ENCODE measurements at places on chromosomes 6 and 20.

GRCh38 chr6:139600919-139601475 is 226.5 kb upstream of the CITED2 start:
- peak; percentile 2 for DNase-seq

- DNase-seq = no peak
Measured at GRCh38 chr6:95352064-95352795, 225.1 kb upstream of the MANEA start.

GRCh38 chr6:17200395-17200794 is 80.8 kb upstream of the RBM24 start:
- no peak for DNase-seq

GRCh38 chr6:128757961-128758360 is 125.0 kb upstream of the LAMA2 start:
- no peak for DNase-seq

GRCh38 chr6:31736021-31736767 is at the start of gene CLIC1:
TSS of gene CLIC1 (minus strand) at chr6:31736530. CDS start at chr6:31736300, 230 bp downstream.
- peak; percentile 78 for DNase-seq

DNA sequence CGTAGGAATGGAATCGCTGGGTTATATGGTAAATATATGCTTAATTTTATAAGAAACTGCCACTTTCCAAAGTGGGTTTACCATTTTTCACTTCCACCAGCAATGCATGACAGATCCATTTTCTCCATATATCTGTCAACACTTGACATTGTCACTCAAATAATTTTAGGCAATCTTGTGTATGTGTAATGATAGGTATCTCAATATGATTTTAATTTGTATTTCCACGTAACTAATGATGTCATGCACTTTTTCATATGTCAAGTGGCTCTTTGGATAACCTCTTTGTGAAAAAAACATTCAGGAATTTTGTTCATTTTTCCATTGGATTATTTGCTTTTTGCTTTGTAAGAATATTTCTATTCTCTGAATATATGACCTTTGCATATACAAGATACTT is 419.9 kb downstream of the BTBD3 start:
- no peak for DNase-seq

- DNase-seq = no peak
Measured at GRCh38 chr20:56582542-56582941, 46.6 kb upstream of the TFAP2C start.

GRCh38 chr20:61620174-61620573 is 368.1 kb downstream of the CDH4 start:
- no peak for DNase-seq

GRCh38 chr6:49855221-49855620 is 11.1 kb downstream of the CRISP1 start:
- no peak for DNase-seq

- no peak for DNase-seq
Measured at GRCh38 chr6:73624896-73625295, 28.9 kb downstream of the SLC17A5 start.

DNA sequence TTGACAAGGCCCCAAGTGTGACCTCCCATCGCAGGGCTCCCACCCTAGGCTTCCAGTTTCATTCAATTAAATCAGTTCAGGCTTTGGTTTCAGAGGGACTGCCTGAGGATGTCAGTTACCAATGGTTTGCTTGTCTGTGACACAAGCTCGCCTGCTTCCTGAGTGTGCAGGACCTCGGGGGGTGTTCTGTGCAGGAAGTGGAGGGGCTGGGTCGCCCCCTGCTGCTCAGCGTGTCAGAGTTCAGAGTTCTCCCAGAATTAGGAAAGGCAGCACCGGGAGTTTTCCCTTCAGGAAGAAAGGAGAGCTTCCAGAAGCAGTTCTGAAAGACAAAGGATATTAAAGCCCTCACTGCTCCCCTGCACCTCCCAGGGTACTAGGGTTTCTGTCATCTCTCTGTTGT is 50.8 kb upstream of the TGM3 start:
- DNase-seq = no peak

DNA sequence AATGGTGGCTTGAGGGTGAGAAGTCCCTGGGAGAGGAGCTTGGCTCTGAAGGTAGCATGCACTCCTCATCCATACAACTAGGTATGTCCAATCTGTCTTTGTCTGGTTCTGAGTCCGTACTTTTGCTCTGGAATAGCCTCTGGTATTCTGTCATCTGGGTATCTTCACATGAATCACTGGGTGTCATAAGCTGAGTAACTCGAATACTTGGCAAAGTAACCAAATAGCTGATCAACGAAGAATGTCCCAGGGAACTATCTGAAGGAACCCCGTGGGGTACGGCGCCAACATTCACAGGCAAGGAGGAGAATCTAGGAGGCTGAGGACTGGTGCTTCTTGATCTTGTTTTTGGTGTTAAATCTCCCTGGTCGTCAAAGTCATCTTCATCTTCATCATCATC is 184.8 kb downstream of the HIVEP2 start:
- no peak for DNase-seq

DNA sequence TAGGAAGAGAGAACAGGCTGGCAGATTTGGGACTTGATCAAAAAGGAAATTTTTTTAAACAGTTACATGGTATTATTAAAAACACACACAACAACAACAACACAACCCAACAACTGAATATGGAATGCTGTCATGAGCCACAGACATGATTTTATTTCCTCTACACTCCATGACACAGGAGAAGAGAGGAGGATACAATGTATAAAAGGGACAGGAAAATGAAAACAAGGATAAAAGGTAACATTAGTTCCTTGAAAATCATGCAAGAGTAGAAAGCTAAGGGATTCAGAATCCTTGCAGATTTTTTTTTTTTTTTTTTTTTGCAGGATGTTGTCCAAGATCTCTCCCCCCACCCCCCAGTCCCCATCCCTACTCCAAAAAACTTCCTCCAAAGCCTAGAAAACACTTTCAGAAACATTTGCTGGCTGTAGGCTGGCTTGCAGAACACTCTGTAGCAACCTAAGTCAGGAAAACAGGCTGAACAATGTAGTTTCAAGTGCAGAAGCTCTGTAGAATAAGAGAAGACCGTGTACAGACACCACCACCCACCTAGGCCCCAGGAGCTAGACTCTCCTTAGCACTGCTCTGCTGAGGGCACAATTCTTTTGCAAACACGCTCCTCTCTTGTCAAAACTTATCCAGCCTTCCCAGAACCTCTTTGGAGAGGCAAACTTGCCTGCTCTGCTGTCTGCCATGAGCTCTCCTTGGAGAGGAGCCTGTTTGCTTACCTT is 845 bp downstream of the ZMYND8 start:
- no peak for DNase-seq

- no peak for DNase-seq
Measured at GRCh38 chr20:41001497-41001896, 27.1 kb upstream of the TOP1 start.

GRCh38 chr6:20463396-20463795 is 61.7 kb downstream of the E2F3 start:
- no peak for DNase-seq

GRCh38 chr6:137740091-137740755 is 126.8 kb upstream of the TNFAIP3 start:
- DNase-seq = no peak

DNA sequence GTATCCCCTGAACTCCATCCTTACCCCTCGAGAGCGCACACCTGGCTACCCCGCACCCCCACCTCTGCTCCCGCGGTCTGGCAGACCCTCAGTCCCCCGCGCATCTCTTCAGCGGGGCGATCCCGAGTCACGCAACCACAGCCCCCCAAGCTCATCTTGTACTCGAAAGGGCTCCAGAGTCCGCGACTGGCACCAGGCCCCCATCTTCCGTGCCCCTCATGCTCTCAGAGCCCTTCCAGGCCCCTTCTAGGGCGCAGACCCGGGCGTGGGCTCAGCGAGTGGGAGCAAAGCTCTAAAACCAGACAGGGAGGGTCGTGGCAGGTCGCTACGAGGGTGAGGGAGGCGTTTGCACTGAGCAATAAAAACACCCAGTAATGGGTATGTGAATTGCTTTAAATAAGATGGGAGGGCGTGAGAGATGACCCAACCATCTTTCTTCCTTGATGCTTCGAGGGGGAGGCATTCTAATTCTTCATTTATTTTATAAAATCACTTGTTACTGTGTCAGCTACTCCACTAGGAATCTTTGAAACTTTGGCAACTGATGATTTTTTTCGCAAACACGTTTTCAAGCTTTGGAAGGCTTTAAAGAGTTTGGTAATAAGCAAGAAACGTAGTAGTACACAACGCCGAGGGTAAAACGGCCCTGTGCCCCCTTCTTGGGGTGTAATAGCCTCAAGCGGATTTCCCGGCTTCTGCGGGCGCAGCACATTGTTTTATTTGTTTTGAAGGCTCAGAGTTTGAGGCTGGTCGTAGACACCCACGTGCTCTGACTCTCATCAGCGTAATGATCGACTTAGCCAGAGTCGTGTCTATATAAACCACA is 42.6 kb upstream of the SUPT3H start:
- DNase-seq = peak; percentile 47

GRCh38 chr6:124882579-124883393 is 79.5 kb upstream of the RNF217 start:
- DNase-seq = no peak

DNA sequence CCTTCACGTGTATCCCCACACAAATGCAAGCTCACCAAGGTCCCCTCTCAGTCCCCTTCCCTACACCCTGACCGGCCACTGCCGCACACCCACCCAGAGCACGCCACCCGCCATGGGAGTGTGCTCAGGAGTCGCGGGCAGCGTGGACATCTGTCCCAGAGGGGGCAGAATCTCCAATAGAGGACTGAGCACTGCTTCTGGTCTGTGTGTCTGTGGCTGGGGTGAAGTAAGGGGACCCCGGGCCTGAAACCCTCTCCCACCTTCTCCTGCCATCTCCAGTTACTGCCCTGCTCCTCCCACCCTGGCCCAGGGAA is 8.3 kb downstream of the MYL9 start:
- no peak for DNase-seq

DNA sequence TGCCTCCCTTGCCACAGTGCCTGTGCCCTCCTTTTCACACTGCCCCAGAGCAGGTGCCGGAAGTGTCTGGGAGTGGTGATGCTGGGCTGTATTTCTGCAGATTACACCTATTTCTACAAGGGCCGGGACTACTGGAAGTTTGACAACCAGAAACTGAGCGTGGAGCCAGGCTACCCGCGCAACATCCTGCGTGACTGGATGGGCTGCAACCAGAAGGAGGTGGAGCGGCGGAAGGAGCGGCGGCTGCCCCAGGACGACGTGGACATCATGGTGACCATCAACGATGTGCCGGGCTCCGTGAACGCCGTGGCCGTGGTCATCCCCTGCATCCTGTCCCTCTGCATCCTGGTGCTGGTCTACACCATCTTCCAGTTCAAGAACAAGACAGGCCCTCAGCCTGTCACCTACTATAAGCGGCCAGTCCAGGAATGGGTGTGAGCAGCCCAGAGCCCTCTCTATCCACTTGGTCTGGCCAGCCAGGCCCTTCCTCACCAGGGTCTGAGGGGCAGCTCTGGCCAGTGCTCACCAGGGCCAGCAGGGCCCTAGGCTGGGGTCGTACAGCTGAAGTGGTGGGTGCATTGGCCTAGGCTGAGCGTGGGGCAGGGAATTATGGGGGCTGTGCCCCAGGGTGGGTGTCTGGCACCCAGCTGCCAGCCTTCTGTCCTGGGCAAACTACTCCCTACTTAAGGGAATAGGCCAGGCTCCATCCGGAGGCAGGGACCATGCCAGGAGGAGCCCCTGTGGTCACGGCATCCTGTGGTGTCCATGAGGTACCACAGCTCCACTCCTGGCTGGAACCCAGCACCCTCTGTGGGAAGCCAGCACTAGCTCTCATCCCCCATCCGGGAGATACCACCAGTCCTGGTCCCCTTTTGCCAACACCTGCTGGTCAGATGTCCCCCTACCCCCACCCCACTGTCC is 3.5 kb downstream of the MMP24OS start:
- no peak for DNase-seq

GRCh38 chr6:3422435-3423070 is 34.3 kb downstream of the SLC22A23 start:
- no peak for DNase-seq

GRCh38 chr6:154356113-154356512 is 490 bp downstream of the IPCEF1 start:
- no peak for DNase-seq

DNA sequence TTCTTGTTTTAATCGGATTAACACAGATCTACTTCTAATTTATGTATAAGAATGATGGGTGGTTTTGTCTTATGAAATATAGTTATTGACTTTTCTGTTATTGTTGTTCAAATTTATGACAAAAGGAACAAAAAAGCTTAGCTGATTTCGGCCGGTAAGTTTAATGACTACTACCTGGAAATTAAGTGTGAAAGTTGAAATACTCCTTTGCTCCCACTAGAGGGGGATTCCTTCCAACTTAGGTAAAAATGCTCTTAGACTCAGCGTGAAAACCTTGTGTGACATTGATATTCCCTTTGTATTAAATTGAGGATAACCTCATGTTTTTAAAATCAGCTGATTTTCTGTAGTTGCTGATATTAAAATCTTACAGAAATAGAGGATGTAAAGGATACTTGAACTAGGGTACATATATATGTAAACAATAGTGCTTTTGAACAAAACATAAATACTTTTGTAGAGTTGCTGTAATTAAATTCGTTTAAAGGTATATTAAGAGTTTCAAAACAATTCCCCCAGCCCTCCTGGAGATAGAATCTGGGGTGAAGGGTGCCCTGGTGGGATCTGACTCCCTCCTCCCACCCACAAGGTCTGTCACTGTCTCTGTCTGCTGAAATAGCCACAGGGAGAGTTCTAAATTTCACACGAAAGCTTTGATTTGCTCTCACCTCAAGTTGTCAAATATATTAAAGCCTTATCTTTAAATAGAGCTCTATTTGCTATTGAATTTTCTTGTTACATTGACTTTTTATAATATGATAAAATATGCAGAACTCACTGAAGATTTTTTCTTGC is 257.5 kb downstream of the ARID1B start:
- DNase-seq = no peak

GRCh38 chr6:7216941-7217621 is 95.9 kb downstream of the SSR1 start:
- DNase-seq = no peak

DNA sequence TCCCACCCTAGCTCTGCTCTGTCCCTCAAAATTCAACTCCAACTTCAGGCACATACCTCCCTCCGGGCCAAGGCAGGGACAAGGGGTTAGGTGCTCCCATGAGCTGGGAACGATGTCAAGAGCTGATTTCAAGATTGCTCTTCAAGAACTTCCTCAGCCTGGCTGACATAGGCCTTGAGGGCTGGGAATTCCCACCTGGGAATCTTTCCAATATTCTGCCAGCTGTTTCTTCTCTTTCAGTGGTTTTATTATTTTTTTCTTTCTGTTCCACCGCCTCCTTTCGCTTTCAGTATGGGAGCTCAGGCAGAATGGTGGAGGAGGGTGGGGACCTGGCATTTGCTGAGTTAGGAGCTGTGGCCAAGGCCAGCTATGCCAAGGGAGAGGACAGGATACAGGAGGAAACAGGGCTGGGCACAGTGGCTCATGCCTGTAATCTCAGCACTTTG is 33.7 kb downstream of the SRSF3 start:
- no peak for DNase-seq

Measured in activated T-cell treated with anti-CD3 and anti-CD28 coated beads for 48 hours (primary cell).